ENCODE measurements at places on chromosomes 5 and 9. TPM values are rescaled to one million over a fixed set of nuclear protein-coding genes. Genes with fewer than 3 reads are reported as not detected.

PFDN1 gene
- 48.9 TPM for total RNA-seq

TAS2R1 gene
- total RNA-seq = not detected

EQTN gene
- 1.4 TPM for total RNA-seq

IRX1 gene
- total RNA-seq = 62.0 TPM

BARHL1 gene
- total RNA-seq = not detected

NR2F1 gene
- 49.5 TPM for total RNA-seq

BNC2 gene
- 37.9 TPM for total RNA-seq

OR13C3 gene
- not detected for total RNA-seq

OR1K1 gene
- total RNA-seq = not detected

PKD2L2 gene
- total RNA-seq = not detected

TAF1L gene
- not detected for total RNA-seq

CAMLG gene
- 22.9 TPM for total RNA-seq

- H3K4me1 ChIP-seq = no peaks in the 10 kb centered on the region
- H3K27ac ChIP-seq = peak overlapping the region; percentile 29
- no peaks in the 10 kb centered on the region for H3K27me3 ChIP-seq
Measured at GRCh38 chr5:38847559-38848347, 1.9 kb downstream of the OSMR start.

DNA sequence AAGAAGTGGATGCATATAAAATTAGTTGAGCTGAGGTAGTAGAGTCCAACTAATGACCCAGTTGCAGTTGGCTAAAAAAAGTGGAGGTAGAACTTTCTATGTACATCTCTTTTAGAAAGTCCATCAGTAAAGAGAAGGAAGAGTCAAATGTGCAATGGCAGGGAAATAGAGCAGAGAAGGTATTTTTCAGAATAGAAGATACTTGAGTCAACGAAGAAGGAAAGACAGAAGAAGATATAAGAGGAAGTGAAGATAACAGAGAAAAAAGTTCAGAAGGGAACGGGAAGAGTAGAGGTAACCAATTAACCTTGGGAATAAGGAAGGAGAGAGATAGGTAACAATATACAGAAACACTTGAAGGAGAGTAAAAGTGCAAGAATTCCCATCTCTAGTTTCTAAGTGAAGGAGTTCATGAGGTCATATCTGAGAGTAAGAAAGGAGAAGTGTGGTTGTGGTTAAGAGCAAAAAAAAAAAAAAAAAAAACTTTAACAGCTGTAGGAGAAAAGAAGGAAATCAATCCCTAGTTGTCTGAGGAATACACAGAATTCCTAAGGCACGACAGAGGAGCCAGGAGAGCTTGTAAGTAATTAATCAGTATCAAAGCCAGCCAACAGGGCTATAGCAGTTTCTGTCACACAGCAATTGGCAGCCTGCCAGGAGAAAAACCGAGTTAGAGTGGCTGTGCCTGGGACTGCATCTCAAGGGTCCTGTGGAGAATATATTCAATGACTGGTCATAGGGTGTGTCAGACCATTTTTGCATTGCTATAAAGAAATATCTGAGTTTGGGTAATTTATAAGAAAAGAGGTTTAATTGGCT, 61.0 kb downstream of the ARL15 start:
- no peaks in the 10 kb centered on the region for H3K36me3 ChIP-seq
- H3K4me3 ChIP-seq = no peak overlapping the region
- H3K27me3 ChIP-seq = no peaks in the 10 kb centered on the region

DNA sequence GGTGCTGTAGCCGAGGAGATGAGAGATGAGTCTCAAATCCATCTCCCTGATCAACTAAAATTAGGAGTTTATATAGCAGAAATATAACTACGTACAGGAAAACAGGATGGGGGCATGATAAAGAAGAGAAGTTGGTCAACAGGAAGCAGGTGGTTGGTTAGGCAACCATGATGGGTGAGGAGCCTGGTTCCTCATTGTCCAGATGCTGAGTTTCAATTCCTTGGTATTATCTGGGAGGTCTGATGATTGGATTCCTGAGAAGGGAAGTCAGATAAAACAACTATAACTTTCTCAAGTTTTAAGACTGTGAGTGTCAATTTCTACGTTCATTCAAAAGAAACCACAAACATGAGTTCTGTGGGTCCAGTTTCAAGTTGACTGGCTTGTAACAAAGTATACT, 323.9 kb downstream of the MTRR start:
- H3K27me3 ChIP-seq = no peaks in the 10 kb centered on the region
- H3K36me3 ChIP-seq = no peaks in the 10 kb centered on the region
- no peak for DNase-seq
- H3K4me3 ChIP-seq = no peak overlapping the region
- no peak overlapping the region for H3K27ac ChIP-seq

GRCh38 chr5:179143446-179143845, 83.3 kb downstream of the ZNF354C start:
- no peak overlapping the region for H3K4me3 ChIP-seq
- no peak overlapping the region for H3K27ac ChIP-seq
- no peak for DNase-seq
- no peaks in the 10 kb centered on the region for H3K27me3 ChIP-seq
- H3K4me1 ChIP-seq = no peaks in the 10 kb centered on the region

DNA sequence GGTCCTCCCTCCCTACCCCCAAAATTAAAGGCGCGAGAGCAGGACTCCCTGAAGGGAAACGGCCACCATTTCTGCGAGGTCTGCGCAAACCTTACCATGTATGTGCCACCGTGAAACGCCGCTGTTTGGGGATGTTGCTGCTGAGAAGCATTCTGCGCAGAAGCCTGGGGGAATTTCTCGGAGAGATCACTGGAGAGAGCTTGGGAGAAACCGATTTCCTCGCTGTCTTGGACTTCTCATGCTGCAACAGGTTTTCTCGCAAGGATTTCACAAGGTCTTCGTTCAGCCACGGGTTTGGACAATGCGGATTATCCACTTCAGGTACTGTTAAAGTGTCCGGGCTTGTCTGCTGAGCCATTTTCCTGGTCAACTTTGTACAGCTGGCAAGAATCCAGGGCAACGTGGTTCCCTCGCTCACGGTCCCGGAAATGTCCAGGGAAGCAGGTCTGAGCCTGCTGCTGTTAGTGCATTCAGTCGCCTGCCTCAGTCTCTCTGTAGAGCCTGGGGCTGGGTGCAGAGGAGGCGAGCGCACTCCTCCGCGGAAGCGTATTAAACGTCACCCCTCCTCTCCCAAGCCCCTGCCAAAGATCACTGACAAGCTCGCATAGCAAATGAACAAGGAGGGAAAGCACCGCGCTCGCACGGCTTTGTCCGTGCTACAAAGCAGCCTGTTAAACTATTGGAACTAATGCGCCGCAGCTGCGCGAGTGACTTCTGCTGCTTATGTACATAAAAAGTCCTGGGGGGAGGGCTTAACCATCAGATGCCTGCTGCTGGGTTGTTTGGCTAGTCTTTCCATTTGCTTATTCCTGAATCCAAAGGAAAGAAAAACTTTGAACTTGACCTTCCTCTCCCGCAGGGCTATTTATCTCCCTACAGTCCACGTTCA, 125.1 kb downstream of the PDE4D start:
- H3K27me3 ChIP-seq = no peaks in the 10 kb centered on the region
- H3K4me1 ChIP-seq = no peaks in the 10 kb centered on the region
- peak overlapping the region; percentile 89 for H3K4me3 ChIP-seq
- peak; percentile 95 for DNase-seq
- H3K27ac ChIP-seq = peak overlapping the region; percentile 68

DNA sequence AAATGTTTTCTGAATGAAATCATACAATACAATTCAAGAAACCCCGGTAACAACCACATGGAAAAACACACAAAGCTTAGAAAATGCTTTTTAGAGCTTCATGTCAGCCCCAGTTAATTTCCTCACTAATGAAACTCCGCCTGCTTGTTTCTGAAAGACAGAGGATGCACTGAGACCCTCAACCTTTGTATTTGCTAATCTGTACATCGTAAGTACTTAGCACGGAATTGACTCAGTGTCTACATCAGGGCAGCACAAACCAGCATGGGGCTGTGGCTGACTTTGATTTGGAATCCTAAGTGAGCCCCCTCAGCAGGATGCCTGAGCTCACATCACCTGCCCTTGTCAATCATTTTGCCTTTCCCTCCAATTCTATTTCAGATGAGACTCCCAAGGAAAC, 499.1 kb upstream of the MPDZ start:
- H3K4me1 ChIP-seq = no peaks in the 10 kb centered on the region
- no peak for DNase-seq

DNA sequence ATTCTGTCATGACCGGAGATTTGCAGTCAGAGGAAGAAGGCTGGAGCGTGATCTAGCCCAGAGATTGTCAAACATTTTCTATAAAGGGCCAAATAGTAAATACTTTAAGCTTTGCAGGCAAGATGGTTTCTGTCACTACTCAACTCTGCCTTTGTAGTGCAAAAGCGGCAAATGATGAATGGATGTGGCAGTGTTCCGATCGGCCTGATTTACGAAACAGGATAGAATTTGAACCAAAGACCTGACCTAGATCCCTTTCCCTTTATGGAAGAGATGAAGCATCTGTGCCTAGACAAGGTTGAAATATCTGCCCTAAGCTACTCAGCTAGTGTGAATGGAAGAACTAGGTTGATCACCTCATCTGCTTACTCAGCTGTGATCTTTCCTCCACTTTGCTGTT, 209.5 kb downstream of the YTHDC2 start:
- no peak overlapping the region for H3K27ac ChIP-seq
- no peaks in the 10 kb centered on the region for H3K27me3 ChIP-seq
- H3K36me3 ChIP-seq = no peaks in the 10 kb centered on the region
- H3K4me3 ChIP-seq = no peak overlapping the region

DNA sequence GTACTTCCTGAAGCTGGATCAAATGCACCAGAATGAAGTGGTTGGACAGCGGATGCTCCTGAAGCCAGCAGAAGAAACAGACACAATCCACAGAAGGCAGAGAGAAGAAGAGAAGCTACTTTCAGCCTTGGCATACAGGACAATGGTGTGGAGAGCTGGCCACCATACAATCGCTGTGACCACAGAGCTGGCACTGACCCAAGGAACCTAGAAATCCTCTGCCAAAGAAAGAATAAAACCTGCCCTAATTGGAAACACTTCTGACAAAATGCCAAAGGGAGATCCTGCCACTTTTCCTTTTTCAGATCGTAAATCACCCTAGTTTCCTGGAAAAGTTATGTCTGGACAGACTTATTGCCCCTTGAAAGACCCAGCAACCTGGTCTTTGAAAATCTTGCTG, 77.8 kb downstream of the BAAT start:
- H3K27me3 ChIP-seq = no peaks in the 10 kb centered on the region
- no peaks in the 10 kb centered on the region for H3K4me1 ChIP-seq
- DNase-seq = no peak
- H3K27ac ChIP-seq = no peak overlapping the region

GRCh38 chr5:175617447-175617846, 40.4 kb upstream of the HRH2 start:
- no peak overlapping the region for H3K27ac ChIP-seq
- H3K4me1 ChIP-seq = no peaks in the 10 kb centered on the region
- no peaks in the 10 kb centered on the region for H3K27me3 ChIP-seq
- no peaks in the 10 kb centered on the region for H3K36me3 ChIP-seq

DNA sequence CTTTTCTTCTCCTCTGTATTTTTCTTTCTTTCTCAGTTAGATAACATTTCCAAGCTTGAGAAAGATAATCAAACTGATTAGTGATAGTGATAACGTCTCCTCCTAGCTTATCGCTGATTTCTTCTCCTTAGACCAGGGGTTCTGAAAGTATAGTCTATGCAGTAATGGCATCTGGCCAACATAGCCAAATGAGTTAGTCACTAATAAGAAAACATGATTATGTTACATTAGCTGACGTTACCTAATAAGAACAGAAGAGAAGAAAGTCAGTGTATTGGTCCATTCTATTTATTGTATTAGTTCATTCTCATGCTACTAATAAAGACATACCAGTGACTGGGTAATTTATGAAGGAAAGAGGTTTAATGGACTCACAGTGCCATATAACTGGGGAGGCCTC, 111.2 kb downstream of the STRBP start:
- no peak overlapping the region for H3K4me3 ChIP-seq
- no peak overlapping the region for H3K27ac ChIP-seq
- H3K27me3 ChIP-seq = no peaks in the 10 kb centered on the region
- no peaks in the 10 kb centered on the region for H3K36me3 ChIP-seq

- DNase-seq = peak; percentile 65
- H3K36me3 ChIP-seq = no peaks in the 10 kb centered on the region
- H3K27me3 ChIP-seq = peaks cover 19% of the 10 kb centered on the region
- H3K4me3 ChIP-seq = peak overlapping the region; percentile 73
- no peaks in the 10 kb centered on the region for H3K4me1 ChIP-seq
Measured at GRCh38 chr9:29212397-29213387, 1639.4 kb upstream of the C9orf72 start.

DNA sequence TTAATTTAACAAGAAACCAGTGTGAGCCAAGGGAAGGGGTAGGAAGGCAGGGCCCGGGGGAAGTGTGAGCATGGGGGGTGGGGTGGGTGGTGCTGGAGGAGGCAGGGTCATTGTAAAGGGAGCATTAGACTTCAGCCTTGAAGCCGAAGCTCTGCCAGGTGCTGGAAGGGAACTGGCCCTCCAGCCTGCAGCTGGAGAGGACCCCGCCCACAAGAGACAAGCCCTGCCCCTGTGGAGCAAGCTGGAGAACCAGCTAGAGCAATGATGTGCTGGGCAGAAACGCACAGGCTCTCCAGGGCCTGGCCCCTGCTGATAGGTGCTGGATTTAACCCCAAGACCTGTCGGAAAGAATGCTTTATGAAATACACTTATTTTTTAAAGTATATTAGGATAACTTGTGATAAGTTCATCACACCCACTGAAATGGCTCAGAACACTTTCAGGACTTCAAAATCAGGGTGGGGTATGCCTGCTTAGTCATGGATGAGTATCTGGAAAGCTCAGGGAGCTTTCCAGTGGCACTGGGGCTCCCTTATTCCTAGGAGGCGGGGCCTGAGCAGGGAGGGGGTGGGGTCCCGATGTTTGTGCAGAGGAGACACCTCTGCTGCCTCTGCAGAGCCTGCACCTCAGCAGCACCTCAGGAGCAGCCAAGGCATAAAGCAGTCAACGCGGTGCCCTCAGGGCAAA, 27.1 kb downstream of the UBE2QL1 start:
- H3K4me1 ChIP-seq = no peaks in the 10 kb centered on the region
- no peaks in the 10 kb centered on the region for H3K36me3 ChIP-seq
- no peaks in the 10 kb centered on the region for H3K27me3 ChIP-seq
- no peak overlapping the region for H3K27ac ChIP-seq
- no peak overlapping the region for H3K4me3 ChIP-seq
- no peak for DNase-seq

GRCh38 chr5:168978015-168978414, 322.9 kb downstream of the SLIT3 start:
- H3K36me3 ChIP-seq = no peaks in the 10 kb centered on the region
- H3K27me3 ChIP-seq = no peaks in the 10 kb centered on the region
- H3K27ac ChIP-seq = no peak overlapping the region
- H3K4me3 ChIP-seq = no peak overlapping the region
- H3K4me1 ChIP-seq = peaks cover 5% of the 10 kb centered on the region

- H3K27me3 ChIP-seq = no peaks in the 10 kb centered on the region
- H3K27ac ChIP-seq = no peak overlapping the region
- no peak for DNase-seq
- H3K36me3 ChIP-seq = no peaks in the 10 kb centered on the region
Measured at GRCh38 chr9:6212722-6213375, 2.8 kb upstream of the IL33 start.

GRCh38 chr9:134861595-134862334, 18.8 kb upstream of the FCN2 start:
- no peaks in the 10 kb centered on the region for H3K27me3 ChIP-seq
- DNase-seq = peak; percentile 35
- no peaks in the 10 kb centered on the region for H3K36me3 ChIP-seq
- no peak overlapping the region for H3K4me3 ChIP-seq
- H3K27ac ChIP-seq = no peak overlapping the region

GRCh38 chr5:77545285-77545684, 53.2 kb upstream of the WDR41 start:
- no peak overlapping the region for H3K4me3 ChIP-seq
- H3K36me3 ChIP-seq = no peaks in the 10 kb centered on the region
- no peaks in the 10 kb centered on the region for H3K4me1 ChIP-seq
- DNase-seq = no peak
- H3K27ac ChIP-seq = no peak overlapping the region
